ENCODE measurements at places on chromosomes 5 and 9.

- no peak for DNase-seq
Measured at GRCh38 chr9:136602193-136602885, 56.5 kb upstream of the NOTCH1 start.

GRCh38 chr9:116236979-116237378, 83.4 kb downstream of the PAPPA start:
- no peak for DNase-seq

- no peak for DNase-seq
Measured at GRCh38 chr5:122402955-122403685, 91.1 kb downstream of the SNCAIP start.

GRCh38 chr5:9924614-9925013, 294.5 kb upstream of the TAS2R1 start:
- peak; percentile 99 for DNase-seq

DNA sequence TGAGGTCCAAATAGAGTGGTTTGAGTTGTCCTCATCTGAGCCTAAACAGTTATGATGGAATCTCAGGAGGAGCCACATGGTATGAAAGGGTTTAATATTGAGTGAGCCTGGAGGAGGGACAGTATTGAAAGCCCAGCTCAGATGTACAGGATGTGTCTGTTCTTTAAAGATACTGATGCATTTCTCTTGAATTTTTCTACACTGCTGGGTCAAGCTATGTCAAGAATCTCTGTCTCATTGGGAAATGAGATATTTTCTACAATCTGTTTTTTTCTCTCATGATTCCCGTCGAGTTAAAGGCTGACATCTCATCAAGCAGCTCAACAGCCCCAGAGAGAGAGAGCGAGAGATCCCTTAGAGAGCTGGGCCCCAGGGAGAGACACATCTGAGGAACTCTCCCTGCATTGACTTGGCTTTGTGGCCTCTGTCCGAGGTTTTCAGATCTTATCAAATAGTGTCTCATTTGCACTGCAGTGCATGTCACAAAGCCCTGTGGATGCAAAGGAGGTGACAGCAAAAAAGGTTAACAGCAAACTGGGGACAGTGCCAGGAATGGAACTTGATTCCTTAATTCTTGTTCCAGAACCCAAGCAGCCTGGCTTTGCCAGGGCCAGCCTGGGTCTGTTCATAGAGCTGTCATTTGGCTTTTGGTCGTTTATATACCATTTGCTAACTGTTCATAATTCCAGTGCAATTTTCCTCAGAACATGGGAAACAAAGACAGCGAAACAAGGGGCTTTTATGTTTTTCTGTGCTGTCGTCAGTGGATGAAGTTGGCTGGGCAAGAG, 19.0 kb upstream of the ACTBL2 start:
- no peak for DNase-seq

DNA sequence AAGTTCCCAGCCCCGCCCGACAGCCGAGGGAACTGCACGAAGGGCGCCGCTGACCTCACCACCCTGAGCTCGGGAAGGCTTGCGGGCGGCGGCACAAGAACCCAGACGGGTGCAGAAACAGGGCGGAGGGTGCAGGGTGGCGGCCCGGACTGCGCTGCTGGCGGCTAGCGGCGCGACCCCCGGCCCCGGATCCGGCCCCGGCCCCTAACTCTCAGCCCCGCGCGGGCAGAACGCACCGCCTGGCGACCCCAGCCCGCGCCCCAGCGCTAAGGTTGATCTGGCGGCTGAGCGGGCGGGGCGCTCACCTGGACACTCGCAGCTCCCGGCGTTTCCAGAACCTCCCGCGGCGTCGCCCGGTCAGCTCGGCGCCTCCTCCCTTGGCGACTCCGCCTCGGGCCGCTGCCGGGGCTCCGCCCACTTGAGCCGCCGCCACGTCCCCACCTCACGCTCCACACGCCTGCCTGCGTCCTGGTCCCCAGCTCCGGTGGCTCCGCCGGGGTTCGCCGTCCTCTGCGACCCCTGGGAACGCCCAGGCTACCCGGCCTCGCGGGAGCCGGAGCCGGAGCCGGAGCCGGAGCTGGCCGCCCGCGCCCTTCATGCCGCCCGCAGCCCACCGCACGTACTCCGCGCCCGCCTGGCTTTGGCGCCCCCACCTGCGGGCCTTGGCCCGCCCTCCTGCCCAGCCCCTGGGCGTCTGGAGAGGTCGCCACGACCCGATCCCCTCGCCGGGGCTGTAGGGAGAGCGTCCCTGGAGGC, at the start of gene P4HA2:
Gene P4HA2 (minus strand): TSS at position 369 of the 756 bp plus-strand sequence. CDS start 9,227 bp downstream, outside the sequence.
- DNase-seq: peak; percentile 68

DNA sequence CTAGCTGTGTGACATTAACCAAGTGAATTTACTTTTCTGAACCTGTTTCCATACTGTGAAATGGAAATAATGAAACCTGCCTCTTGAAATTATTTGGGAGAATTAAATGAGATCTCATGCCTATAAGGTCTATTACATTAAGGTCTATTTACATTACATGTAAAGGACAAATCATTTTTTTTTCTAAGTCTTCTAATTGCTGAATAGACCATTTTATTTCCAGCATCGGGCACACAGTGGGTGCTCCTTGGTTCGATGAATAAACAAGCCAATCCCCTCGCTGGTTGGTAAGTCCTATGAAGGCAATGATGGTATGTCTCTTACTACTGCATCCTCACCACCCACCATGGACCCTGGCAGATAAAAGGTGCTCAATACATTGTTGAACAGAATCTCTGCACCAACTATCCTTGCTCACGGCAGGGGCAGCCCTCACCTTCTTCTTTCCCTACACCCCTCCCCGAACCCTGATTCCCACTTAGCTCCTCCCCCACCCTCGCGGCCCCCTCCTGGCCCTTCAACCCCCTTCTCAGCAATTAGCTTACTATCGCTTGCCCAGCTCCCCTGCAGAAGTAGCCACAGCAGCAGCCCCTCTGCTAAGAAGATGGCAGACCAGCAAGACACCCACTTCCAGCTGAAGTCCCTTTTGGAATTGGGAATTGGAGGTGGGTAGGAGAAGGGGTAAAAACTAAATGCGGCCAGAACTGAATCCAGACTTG, 3.0 kb downstream of the PCDH1 start:
- DNase-seq: no peak

Data from HT1080 (cell line).